ENCODE measurements at places on chromosomes 7 and 10. TPM values are rescaled to one million over a fixed set of nuclear protein-coding genes. Genes with fewer than 3 reads are reported as not detected.

GRCh38 chr7:10474048-10474447 is 499.6 kb upstream of the PHF14 start:
- DNase-seq: peak; percentile 13

DNA sequence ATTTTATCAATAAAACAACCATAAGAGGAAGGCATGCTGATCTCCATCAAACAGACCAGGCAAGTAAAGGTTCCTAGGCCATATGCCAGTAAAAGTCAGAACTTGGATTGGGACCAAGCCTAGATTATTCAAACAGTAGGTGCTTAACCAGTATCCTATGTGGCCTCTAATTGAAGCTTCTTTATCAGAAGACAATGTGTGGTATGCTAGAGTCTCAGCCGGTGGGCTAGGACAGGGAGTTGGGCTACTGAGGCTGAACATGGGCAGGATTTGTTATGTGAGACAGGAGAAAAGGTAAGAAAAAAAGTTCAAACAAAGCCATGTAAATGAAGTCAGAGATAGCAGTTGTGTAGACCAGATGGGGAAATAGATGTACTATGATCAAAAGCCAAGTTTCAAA is 413.7 kb upstream of the GHITM start:
- no peak for DNase-seq

DNA sequence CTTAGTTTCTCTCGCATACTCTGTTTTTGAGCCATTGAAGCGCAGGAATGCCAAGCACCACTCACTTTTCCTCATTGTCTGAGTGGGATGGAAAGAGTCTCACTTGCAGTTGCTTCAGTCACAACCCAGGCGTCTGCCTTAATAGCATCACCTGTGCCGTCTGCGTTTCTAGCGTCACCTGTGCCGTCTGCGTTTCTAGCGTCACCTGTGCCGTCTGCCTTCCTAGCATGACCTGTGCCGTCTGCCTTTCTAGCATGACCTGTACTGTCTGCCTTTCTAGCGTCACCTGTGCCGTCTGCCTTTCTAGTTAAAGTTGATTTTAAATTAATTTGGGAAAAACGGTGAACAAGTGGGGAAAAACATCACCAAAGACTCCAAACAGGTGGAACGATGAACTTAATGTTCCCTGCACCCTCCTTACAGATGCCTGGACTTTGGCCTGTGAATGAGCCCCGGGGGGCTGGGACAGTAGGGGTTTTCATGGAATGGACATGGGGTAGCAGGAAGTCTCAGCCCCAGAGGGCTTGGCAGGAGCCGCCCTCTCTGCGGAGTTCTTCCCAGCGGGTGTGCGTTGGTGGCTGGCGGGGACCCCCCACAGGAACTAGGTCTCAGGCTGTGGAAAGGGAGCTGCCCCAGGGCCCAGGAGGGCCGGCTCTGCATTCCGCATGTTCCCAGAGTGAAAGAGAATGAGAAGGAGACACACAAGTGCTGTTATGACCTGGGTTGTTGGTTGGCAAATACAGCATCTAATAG is 3.5 kb downstream of the ZNF511 start:
- no peak for DNase-seq

The FAM237B gene
- total RNA-seq: not detected

DNA sequence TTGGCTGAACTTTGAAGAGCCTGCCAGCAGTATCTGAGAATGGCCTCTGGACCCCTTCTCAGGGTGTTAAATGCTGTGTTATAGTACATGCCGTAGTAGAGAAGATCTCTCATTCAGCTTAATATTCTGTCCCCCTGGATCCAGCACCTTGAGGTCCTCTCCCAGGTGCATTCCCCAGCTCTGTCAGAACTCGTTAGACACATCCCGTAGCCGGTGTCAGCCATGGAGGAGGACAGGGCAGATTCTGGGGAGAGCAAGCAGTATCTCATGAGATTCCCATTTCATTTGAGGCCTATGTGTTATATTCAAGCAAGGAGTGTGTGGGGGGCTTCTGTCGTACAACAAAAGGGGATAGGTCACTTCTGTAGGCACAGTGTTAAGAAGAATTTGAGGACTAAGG is 34.8 kb downstream of the NACAD start:
- DNase-seq: no peak

GRCh38 chr7:50262916-50263690 is 41.4 kb upstream of the IKZF1 start:
- peak; percentile 62 for DNase-seq

The CCDC7 gene
- 1.5 TPM for total RNA-seq

DNA sequence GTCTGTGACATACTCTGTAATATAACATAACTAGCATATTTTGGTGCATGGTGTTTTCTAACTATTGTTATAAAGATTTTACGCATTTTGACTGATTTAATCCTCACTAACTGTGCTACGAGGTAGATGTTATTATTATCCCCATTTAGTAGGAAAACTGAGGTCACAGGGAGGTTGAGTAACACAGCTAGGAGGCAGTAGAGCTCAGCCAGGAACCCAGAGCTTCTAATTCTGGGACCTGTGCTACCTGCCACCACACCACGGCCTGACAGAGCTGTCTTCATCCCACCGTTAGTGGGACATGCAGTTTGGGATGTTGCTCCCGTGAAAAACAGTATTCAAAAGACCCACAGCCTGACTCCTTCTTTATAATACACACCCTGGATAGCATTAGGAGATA is 962.5 kb downstream of the CNTNAP2 start:
- DNase-seq: no peak

DNA sequence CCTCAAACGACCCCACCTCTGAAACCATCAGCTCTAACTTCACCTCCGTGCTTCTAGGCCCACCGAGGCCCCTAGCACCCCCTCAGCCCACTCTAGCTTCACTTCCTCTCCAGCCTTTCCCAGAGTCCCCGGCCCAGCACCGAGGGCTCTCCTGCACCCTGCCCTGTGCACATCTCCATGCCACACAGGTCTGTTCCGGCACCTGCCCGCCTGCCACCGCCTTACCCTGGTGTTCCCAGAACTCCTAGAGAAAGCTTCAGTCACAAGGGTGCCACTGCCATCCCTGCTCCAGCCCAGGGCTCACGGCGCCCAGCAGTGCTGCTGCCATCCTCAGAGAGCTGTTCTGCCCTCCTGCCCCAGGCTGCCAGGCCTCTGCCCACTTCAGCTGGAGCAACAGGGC is 61.3 kb upstream of the INSIG1 start:
- DNase-seq: no peak

DNA sequence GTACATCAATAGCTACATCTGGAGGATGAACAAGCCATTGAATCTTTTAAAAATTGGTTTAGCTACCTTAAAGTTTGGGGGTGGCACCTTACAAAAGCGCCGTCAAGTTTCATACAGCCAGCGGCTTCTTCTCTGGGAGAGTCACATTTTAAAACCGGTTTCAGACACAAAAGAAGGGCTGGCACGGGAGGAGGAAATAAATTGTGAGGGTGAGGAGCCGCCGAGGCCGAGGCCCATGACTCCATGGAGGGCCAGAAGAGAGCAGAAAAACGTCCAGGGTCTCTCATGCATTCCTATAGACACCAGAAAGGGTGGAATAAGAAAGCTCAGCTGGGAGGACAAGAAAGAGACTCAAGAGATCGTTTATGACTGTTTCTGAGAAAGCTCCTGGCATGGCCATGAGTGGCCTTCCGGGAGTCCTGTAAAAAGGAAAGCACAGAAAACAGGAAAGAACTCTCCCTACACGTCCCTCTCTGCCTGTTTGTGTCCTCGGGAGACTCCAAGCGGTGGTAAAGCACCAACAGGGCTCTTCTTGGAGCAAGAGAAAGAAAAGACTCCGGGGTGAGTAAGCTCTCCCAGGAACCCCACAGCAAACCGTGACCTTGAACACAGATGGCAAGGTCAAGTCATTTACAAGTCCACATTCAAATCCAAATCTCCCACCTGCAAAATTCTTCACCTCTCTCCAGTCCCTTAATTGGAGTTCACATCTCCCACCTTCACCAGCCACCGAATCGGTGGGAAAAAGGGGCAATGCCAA is 1.8 kb downstream of the FRAT2 start:
- peak; percentile 66 for DNase-seq

- no peak for DNase-seq
These were observed 1.2 kb downstream of the CCM2 start for GRCh38 chr7:45001138-45001694.

DNA sequence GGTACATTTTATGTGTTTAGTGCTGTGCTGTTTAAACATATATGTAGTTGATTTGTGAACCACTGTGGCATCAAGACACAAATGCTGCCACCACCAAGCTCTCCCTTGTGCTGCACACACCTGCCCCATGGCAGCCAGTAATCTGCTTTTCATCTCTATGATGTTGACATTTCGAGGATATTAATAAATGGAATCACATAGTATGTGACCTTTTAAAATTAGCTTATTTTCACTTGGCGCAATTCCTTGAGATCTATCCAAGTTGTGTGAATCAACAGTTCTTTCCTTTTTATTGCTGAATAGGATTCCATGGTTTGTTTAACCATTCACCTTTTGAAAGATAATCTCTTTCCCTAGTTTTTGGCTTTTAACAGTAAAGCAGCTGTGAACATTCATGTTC is 73.1 kb downstream of the BMPR1A start:
- no peak for DNase-seq

- peak; percentile 31 for DNase-seq
These were observed 1.6 kb downstream of the VSTM4 start for GRCh38 chr10:49113741-49114141.

The CALHM1 gene
- not detected for total RNA-seq

GRCh38 chr10:68574051-68574450 is 13.9 kb downstream of the TET1 start:
- DNase-seq: no peak

GRCh38 chr7:129886818-129887186 is 66.0 kb downstream of the UBE2H start:
- DNase-seq: no peak

DNA sequence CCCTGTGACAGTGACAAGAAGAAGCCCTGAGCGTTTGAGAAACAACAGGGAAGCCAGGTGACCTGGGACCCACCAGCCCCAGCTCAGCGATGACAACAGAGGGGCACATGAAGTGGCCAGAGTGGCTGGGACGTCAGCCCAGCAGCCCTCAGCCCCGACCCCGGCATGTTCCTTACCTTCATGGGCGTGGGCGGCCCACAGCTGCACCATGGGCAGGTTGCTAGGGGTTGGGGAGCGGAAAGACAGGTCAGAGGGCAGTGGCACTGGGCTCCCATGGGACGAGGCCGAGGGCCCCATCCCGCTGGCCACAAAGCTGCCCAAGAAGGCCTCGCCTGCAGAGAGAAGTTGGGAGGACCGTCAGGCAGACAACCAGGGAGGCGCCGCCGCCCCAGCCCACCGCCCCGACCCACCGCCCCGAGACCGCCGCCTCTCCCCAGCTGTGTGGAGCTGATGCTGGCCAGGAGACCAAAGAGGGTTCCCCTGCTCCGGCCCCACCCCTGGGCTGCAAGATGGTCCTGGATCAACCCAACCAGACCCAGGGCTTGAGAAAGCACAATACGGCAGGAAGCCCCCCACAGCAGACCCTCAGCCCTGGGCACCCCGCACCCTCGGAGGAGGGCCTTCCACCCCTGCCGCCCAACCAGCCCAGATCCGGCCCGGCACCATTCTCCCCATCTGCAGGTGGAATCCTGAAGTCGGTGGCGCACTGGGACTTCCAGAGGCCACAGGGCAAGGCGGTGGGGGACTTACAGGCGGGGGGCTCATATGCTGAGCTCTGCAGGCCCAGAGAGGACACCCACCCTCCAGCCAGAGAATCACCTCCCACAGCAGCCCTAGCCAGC is 29.1 kb downstream of the TNRC18 start:
- no peak for DNase-seq

DNA sequence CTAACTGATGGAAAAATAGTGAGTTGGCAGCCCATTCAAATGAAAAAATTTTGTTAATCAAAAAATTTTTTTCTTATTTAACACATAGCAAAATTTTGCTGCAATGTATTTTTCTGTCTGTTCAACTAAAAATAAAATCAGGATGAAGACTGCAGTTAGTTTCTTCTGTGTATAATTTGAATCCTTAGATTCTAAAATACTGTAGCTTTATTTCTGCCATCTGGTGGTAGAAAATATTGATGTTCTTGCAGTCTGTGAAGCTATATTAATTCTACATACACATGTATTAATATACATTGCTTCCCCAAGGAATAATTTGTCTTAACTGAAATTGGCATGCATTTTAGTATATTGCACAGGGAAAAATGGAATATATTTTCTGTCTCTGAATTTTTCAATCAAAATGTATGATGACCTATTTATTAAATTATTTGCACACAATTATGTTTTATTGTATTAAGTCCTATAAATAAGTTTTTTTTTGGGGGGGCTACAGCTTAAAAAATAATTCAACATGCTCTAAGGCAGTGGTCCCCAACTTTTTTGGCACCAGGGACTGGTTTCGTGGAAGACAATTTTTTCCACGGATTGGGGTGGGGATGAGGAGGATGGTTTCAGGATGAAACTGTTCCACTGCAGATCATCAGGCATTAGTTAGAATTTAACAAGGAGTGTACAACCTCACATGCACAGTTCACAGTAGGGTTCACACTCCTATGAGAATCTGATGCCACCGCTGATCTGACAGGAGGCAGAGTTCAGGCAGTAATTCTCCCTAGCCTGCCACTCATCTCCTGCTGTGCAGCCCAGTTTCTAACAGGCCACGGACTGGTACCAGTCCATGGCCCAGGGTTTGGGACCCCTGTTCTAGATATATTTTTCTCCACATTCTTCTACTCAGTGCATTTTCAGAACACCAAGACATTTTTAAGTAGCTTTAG is 119.4 kb downstream of the GNAT3 start:
- peak; percentile 23 for DNase-seq

The GPR85 gene
- total RNA-seq: 3.5 TPM

The HSPA14 gene
- total RNA-seq: 32.3 TPM

The CRYGN gene
- total RNA-seq: not detected

- peak; percentile 11 for DNase-seq
These were observed 52.3 kb upstream of the EN2 start for GRCh38 chr7:155405399-155406318.

The UCN3 gene
- total RNA-seq: not detected

- no peak for DNase-seq
These were observed 67.7 kb upstream of the CC2D2B start for GRCh38 chr10:95840121-95840520.

GRCh38 chr10:26717476-26717875 is 20.0 kb downstream of the PDSS1 start:
- DNase-seq: no peak

DNA sequence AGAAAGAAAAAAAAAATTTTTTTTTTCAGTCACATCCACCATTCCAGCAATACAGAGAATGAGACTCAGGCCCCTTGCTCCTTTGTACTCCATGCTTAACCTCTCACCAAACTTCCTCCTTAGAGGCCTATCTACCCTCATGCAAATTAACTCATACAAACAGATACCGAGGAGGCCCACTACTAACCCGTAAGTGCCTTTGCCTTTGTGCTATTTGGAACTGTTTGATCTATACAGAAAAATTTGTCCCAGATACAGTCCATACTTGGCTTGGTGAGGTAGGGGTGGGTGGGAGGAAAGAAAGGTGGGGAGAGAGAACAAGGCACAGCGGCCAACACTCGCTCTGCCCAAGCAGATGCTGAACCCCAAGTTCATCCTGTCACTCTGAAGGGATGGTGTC is 87.8 kb upstream of the DUSP5 start:
- DNase-seq: no peak
